Tibial nerve (tissue), 4 donors: ENCODE measurements at places on chromosomes 4 and X. TPM values are rescaled to one million over a fixed set of nuclear protein-coding genes. Genes with fewer than 3 reads are reported as not detected.

GRCh38 chrX:49238735-49239134 lies 3.5 kb downstream of the CCDC22 start:
- DNase-seq: no peak

- no peak for DNase-seq
Measured at GRCh38 chr4:72954811-72955210, 114.7 kb downstream of the COX18 start.

DNA sequence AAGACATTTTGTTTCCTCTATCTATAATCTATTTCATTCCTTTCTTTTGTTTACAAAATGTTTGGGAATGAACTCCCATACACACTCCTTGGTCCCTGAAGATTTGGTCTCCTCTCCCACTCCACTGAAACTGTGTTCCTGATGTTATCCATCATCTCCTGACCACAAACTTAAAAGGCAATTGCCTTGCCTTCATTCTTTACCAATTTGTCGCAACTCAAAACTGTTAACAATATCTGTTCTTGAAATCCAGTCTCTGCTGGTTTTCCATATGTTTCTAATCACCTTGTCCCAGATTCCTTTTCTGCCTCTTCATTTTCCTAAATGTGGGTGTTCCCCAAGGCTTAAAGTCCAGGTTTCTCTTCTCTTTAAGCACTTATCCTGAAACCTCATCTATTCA lies 262.2 kb upstream of the TTC29 start:
- no peak for DNase-seq

GRCh38 chrX:136271300-136271699 lies 20.1 kb upstream of the MAP7D3 start:
- DNase-seq: no peak

Gene ASB9
- 0.87 TPM for total RNA-seq

Gene ATP2B3
- total RNA-seq: not detected

Gene NAP1L2
- total RNA-seq: 7.2 TPM
